ENCODE measurements at places on chromosomes 2 and 18.

DNA sequence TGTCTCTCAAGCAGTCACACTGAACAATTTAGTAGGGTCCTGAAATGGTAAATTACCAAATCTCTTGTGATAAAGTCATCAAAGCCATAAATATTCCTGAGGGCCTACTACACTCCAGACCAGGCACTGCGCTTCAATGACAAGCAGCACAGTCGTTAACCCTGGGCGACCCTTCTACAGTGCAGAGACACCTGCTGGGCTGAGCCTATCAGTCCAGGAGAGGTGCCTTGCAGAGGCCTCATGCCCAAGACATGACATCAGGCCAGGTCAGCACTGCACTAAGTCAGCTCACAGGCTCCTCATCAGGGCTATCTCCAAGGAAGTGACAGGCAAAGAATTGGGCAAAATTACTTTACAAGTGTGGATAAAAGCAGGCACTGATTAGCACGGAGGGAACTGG, 166.4 kb upstream of the EPB41L3 start:
- no peak for DNase-seq

DNA sequence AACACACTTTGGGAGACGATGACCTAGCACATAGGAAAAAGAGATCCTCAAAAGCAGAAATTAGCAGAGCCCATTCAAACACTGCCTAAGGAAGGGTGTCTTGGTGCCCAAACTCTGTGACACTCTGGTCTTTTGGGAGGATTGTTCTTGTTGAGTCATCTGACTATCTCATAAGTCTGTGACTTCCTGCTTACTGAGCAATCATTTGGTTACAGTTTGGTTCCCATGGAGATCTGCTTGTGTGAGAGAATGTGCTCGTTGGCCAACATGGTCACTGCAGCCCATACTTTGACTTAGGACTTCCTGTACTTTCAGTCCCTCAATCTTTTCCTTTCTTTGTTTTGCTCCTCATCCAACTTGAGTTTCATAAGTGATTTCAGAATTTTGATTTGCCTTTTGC, 602.9 kb downstream of the NYAP2 start:
- no peak for DNase-seq

- no peak for DNase-seq
Measured at GRCh38 chr2:99640635-99641151, 150.9 kb upstream of the REV1 start.

GRCh38 chr18:12608301-12608700, 49.6 kb downstream of the SPIRE1 start:
- no peak for DNase-seq

- no peak for DNase-seq
Measured at GRCh38 chr2:41962922-41963622, 84.7 kb upstream of the PKDCC start.

GRCh38 chr2:20660506-20661420, 6.2 kb upstream of the GDF7 start:
- DNase-seq = no peak

- DNase-seq = no peak
Measured at GRCh38 chr18:24988253-24988840, 363.6 kb downstream of the ZNF521 start.

GRCh38 chr2:109123586-109124201, 5.3 kb upstream of the SH3RF3 start:
- no peak for DNase-seq

- no peak for DNase-seq
Measured at GRCh38 chr18:2874765-2875164, 28.0 kb downstream of the EMILIN2 start.

DNA sequence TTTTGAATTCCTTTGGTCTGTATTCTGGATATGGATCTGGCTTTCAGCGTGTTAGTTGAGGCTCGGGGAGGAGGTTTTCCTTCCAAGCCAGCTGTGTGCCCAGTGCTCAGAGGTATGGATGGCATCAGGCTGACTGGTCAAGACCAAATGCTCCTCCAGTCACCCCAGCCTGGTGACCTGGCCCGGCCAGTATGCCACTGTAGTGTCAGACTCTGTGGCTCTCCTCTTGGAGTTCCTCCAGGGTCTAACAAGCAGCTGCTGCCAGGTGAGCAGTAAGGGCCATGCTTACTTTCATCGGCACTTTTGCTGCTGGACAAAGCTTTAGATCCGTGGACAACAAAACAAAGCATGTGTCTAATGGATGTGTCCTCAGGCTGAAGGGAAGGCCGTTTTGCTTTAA, 44.1 kb downstream of the CABLES1 start:
- DNase-seq = no peak

Data from NCI-H1436 treated with DMSO at 0.1 percent for 48 hours (cell line).